ENCODE measurements at places on chromosomes 2 and 18.

DNA sequence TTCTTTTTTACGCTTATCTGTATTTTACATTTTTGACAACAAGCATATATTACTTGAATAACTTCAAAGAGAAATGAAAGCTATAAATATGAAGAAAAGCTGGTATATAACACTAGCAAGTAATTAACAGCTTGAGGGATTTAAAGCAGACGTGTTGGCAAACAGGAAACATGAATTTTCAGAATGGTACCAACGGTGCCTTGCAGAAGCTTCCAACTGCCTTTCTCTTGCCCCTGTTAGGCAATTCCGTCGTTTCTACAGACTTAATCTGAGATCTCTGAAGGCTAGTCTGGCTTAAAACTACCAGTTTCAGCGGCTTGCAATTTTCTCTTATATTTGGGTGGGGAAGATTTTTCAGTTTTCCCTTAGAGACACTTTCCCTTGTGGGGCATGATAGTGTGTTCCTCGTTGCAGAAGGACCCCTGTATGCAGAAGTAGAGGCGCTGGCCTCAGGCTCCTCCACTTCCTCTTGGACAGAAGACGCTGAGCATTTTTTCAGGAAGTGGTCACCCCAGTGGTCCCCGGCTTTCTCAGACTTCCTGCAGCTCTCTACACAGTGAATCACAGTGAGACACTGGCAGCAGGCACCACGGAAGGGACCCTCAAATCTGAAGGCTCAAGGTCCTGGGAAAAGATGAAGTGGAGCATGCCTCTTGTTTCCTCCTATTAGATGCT lies 56.2 kb upstream of the SLC16A14 start:
- DNase-seq = no peak

GRCh38 chr18:62828091-62828640 lies 112.8 kb downstream of the PHLPP1 start:
- no peak for DNase-seq

DNA sequence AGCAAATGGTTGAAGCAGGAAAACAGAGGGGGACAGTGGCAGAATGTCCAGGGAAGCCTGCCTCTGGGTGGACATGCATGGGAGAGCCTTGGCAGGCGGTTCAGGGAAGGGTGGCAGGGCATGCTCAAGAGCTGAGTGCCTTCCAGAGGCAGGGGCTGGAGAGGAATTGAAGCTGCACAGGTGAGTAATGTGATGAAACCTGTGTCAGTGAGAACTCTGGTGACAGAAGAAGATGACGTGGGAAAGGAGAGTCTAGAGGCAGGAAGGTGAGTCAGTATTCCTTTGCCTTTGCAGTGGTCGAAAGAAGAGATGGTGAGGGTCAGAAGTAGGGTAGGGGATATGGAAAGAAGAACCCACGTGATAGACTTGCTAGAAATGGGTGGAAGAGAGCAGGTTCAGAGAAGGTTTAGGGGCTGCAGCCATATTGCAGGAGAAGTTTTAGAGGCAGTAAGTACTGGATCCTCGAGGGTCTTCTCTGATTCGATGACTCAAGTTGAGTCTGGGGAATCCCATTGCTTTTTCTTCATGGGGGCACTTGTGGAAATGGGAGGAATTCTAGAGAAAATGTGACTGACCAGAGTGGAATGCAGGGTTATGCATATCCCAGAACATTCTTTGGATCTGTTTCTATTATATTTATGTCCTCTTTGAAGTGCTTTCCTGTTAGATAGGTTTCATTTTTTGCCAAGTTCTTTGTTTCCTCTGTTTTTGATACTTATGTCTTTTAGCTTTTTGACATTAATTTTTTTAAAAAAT lies 37.4 kb downstream of the TMEM87B start:
- DNase-seq = no peak

DNA sequence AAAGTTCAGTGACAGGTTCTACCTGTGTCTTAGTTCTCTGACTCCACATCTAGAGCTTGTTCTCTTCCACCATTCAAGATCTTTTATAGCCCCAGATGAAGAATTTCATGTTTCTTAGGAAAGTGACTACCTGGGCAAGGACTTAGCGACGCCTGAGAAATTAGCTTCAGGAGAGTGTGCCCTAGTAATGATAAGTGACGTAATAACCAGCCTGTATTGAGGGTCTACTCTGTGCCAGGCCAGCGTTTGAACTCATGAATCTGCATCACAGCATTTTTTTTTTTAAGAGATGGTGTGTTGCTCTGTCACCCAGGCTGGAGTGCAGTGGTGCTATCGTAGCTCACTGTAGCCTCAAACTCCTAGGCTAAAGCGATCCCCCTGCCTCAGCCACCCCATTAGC lies 51.8 kb downstream of the TCF7L1 start:
- no peak for DNase-seq

DNA sequence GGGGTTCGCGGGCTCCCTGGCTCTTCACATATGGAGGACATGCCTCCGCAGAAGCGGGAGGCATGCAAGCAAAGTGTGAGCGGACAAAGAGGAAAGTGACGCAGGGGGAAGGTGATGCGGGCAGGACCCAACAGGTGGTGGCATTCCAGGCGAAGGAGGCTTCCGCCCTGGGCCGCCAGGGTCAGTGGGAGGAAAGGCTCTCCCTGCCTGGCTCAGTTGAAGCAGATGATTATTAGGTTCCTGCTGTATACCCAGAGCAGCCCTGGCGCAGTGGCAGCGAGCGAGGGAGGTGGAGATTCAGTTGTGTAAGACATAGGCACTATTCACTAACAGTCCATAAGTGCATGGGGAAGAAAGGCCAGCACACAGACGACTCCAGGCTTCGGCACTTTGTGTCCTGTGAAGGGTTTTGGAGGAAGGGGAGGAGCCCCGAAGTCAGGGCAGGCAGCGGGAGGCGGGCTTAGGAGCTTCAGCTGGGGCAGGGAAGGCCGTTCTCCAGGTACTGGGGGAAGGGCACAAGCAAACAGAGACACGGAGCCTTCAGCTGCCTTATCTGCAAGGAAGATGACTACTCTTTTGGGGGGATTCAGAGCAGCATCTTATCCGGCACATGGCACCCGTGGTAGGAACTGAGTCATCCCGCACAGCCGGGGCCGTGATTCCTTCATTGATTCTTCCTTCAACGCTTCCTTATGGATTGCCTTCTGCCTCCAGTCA lies 89.8 kb downstream of the TGOLN2 start:
- no peak for DNase-seq

GRCh38 chr18:77098538-77099174 lies 33.9 kb downstream of the MBP start:
- DNase-seq = peak; percentile 42

DNA sequence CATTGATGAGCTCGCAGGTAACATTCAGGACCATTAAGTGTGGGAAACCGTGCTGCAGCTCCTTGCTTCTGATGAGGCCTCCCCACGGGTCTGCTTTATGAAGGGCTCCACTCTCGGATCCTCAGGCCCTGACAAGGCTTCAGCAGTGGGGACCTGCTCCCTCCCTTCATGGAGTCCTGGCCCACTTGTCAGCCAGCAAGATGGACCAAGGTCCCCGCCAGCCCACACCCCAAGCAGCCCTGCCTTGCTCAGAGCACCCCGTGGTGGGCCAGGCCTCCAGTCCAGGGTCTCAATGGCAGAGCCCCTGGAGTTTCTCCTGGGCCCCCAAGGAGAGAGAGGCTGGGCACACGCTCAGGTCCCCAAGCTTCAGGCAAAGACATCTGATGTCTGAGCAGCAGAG lies 41.5 kb downstream of the CROCC2 start:
- peak; percentile 41 for DNase-seq

DNA sequence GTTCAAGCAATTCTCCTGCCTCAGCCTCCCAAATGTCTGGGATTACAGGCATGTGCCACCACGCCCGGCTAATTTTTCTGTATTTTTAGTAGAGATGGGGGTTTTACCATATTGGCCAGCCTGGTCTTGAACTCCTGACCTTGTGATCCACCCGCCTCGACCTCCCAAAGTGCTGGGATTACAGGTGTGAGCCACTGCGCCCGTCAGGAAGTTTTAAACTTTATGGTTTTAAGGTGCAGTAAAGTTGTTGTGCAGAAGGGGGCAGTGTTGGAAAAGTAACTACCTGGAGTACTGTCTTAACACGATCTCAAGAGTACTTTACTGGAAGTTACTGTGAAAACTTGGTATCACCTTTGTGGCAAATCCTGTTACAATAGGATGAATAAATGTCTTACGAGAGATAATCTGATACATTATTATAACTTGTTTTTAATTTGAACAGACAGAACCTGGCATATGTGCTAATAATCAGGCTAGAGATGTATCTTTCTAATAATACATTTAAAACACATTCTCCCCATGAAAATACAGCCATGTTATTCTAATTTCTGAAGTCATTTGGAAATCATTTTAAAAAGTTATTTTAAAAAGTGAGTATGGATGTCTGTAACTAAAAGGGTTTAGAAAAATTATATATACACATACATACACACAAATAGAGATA lies 10.8 kb downstream of the SPDYA start:
- peak; percentile 63 for DNase-seq

DNA sequence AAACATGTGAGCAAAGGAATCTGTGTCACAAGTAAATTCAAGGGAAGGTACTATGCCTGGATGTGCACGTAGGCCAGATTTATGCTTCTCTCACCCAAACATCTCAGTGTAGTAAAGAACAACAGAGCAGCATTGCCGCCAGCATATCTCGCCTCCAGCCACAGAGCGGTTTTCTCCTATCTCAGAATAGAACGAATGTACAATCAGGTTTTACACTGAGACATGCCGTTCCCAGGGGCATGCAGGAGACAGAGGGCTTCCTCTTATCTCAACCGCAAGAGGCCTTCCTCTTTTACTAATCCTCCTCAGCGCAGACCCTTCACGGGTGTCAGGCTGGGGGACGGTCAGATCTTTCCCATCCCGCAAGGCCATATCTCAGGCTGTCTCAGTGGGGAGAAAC lies 175.3 kb downstream of the RPIA start:
- no peak for DNase-seq

DNA sequence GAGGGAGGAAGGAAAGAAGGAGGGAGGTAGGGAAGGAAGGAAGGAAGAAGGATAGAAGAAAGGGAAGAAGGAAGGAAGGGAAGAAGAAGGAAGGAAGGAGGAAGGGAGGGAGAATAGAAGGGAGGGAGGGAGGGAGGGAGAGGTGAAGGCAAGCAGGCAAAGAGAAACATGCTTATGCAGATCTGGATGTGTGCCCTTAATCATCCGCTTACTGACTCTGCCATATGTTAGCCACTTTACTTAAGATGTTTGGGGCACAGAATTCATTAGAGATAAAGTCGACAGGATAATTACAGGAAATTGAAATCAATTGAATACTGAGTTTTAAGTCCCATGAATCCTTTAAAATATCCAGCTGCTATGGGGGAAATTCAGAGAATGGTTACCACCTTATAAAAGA lies 334.2 kb downstream of the GRB14 start:
- DNase-seq = no peak

GRCh38 chr2:46909771-46910419 lies 5.7 kb downstream of the MCFD2 start:
- DNase-seq = no peak

GRCh38 chr18:5541644-5542043 lies 2.2 kb downstream of the EPB41L3 start:
- DNase-seq = no peak

DNA sequence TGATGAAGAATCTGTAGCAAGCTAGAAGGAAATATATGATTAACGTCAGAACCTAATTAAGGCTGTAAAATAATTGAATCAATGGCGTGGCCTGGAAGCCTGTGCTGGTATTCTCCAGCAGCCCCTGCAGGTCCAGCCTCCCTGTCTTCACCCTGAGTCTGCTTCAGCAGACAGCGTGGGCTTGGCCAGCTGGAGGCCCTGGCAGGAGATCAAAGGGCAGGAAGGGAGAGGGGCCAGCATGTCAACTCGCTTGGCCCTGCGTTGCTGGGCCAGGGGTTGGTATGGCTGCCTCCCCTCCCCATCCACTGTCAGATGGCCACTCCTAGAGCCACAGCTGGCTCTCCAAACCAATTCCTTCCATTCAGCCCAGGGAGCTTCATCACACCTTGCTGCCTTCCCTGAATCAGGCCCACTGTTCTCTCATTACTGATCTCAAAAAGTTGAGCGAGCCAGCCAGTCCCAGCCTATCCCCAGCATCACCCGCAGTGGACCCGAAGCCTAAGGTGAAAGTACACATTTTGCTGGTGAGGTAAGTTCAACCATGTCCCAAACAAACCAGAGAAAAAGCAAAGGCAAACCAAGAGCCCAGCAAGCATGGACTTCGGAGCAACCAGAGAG lies 228.4 kb upstream of the AGAP1 start:
- DNase-seq = no peak

DNA sequence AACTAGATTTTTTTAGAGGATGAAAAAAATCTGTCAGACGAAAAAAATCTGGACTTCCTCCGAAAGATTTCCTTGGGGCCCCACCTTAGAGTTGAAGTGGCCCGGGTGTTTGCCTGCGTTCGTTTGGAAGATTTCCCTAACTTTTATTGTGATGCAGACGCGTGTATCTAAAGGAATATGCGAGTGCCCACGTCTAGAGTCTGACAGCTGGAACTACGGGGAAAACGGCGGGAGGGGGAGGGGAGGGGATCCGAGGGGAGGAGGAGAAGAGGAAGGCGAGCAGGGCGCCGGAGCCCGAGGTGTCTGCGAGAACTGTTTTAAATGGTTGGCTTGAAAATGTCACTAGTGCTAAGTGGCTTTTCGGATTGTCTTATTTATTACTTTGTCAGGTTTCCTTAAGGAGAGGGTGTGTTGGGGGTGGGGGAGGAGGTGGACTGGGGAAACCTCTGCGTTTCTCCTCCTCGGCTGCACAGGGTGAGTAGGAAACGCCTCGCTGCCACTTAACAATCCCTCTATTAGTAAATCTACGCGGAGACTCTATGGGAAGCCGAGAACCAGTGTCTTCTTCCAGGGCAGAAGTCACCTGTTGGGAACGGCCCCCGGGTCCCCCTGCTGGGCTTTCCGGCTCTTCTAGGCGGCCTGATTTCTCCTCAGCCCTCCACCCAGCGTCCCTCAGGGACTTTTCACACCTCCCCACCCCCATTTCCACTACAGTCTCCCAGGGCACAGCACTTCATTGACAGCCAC lies 2.4 kb upstream of the SP9 start:
- no peak for DNase-seq

DNA sequence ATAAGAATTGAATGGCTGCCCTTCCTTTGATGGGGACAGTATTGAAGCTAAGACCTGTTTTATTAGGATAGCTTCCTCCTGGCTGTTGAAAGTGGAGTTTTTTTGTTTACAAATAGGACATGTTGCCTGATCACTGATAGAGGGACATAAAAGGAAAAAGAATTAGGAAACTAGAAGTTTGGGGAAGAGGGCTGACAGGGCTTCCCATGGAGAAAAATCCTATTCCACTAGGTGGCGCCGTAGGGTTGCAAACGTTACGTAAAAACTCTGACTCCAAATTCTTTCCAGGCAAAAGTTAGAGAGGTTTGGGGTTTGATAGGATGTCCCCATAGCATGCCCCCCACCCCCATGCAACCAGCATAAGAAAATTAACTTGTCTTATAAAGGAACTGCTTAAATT lies 11.1 kb upstream of the RBFA start:
- DNase-seq = no peak

DNA sequence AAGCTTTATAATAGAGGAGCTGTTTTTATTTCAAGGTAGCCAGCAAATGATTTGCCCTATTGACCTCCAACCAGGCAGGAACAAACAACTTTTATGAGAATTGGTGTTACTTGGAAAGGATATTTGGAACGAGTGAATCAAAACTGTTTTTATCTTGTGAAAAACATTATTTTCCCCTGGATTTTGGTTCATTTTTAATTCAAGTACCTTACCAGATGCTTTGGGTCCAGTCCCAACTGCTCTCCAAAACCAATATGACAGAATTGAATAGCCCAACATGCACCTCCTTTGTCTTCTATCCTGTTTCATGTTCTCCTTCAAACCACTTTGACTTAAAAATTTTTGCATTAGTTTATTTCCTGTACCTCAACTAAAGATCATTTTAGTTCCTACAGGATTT lies 178.6 kb upstream of the RBMS1 start:
- DNase-seq = no peak
